ENCODE measurements at places on chromosomes 3 and 15.

GRCh38 chr15:77457905-77458265 lies 37.2 kb downstream of the HMG20A start:
- no peak for DNase-seq

GRCh38 chr15:86624261-86625036 lies 544.8 kb downstream of the AGBL1 start:
- peak; percentile 28 for DNase-seq

DNA sequence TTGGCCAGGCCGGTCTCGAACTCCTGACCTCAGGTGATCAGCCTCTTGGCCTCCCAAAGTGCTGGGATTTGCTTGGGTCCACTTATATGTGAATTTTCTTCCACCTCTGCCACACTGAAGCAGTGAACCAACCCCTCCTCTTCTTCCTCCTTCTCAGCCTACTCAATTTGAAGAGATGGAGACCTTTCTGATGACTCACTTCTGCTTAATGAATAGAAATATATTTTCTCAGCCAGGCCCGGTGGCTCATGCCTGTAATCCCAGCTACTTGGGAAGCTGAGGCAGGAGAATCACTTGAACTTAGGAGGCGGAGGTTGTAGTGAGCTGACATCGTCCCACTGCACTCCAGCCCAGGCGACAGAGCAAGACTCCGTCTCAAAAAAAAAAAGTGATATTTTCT lies 46.8 kb upstream of the GATM start:
- DNase-seq = no peak

GRCh38 chr3:178603735-178604134 lies 67.5 kb downstream of the KCNMB2 start:
- no peak for DNase-seq
